ENCODE measurements at places on chromosomes 4 and X. TPM values are rescaled to one million over a fixed set of nuclear protein-coding genes. Genes with fewer than 3 reads are reported as not detected.

SLC2A9 gene
- polyA plus RNA-seq: not detected

EVC2 gene
- 0.21 TPM for polyA plus RNA-seq

SNCA gene
- 167 TPM for polyA plus RNA-seq

PCDH7 gene
- 0.60 TPM for polyA plus RNA-seq

WDR44 gene
- 7.7 TPM for polyA plus RNA-seq

AREG gene
- polyA plus RNA-seq: 1.8 TPM

VCX2 gene
- polyA plus RNA-seq: not detected

ARX gene
- 0.66 TPM for polyA plus RNA-seq

HEPH gene
- 18.2 TPM for polyA plus RNA-seq

CRLF2 gene
- not detected for polyA plus RNA-seq

DCAF4L1 gene
- 0.04 TPM for polyA plus RNA-seq

GLA gene
- 25.6 TPM for polyA plus RNA-seq

XAGE1A gene
- not detected for polyA plus RNA-seq

TDO2 gene
- polyA plus RNA-seq: not detected

Measured in Purkinje cell (primary cell).